ENCODE measurements at places on chromosomes 11 and 22.
A peak's percentile ranks its signal among the peaks of the same experiment; 100 is the strongest.

DNA sequence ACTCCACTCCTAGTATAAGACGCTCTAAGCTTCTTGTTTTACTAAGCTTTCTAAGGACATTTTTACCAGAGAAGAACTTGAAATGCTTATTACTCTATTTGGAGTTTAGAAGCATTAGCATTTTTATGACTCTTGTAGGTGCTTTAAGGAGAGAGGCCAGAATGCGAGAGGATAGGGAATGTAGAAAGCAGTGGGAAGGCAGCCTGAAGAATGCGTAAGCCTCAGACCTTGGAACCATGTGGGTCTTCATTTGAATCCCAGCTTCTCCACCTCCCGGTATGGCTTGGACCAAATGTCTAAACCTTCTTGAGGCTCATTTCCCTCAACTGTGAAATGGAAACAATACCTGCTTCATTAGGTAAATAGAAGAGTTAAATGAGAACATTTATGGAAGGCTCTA lies 60.0 kb upstream of the AMOTL1 start:
- no peak for DNase-seq

- DNase-seq = no peak
Observed at GRCh38 chr11:69446108-69446507, 35.4 kb upstream of the LINC01488 start.

GRCh38 chr11:77560605-77561004 lies 29.1 kb upstream of the AQP11 start:
- no peak for DNase-seq

DNA sequence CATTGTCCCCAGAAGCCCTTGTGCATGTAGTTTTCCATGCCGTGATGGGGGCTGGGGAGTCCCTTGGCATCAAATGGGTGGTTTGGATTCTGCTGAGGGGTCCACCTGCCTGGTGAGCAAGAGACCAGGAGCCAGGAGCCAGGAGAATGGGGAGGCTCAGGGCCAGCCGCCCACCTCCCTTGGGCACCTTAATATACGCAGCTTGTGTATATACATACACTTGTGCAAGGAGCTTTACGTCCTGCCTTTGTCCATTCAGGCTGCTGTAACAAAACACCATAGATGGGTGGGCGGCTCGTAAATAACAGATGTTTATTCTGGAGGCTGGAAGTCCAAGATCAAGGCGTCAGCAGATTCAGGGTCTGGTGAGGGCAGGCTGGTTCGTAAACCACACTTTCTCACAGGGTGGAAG lies 62.5 kb downstream of the SMIM38 start:
- no peak for DNase-seq

DNA sequence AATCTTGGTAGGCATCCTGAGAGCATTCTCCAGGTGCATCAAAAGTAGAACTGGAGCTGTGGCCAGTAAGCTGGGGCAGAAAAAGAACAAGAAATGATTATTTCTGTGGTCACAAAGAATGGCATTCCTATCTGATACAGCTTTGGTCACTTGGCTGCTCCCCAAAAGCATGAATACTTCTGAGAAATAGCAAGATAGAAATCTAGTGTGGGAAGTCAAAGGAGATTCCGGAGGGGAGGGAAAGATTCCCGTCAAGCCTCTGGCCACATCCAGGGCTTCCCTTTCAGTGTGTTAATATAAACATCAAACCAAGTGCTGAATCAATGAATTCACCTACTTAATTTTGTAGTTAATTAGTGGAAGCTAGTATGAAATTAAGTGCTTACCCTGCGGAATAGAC lies 1185.4 kb downstream of the LRRC4C start:
- DNase-seq = no peak

GRCh38 chr11:28447226-28447625 lies 339.0 kb downstream of the METTL15 start:
- DNase-seq = no peak

- no peak for DNase-seq
Observed at GRCh38 chr11:109940816-109941215, 152.4 kb upstream of the ZC3H12C start.

DNA sequence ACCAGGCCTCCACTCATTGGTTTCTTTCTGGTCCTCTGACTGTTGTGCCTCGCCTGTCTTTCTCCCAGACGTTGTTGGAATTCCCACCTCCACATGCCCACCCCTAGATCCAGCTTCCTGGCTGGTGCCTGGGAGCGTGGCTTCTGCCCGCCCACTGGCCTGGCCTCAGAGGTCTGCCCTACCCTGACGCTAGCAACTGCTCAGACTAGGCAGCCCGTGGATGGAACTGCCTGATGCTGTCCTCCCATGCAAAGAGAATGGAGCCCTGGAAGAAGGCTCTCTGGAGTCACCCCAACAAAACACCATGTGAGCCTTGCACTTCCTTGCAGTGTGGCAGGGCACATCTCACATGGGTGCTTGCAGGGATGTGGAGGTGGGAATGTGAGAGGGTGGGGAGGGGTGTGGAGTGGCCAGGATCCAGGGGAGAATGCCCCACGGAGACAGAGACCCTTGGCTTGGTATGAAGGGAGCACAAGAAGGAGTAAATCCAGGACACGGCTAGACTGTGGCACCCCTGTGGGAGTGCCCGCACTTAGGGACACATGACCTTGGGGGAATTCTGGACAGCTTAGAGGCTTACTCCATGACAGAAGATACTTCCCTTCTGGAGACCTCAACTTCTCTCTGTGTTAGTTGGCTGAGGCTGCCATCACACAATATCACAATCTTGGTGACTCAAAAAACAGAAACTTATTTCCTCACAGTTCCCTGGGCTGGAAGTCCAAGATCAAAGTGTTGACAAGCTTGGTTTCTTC lies 22.5 kb upstream of the ADA2 start:
- DNase-seq = no peak

DNA sequence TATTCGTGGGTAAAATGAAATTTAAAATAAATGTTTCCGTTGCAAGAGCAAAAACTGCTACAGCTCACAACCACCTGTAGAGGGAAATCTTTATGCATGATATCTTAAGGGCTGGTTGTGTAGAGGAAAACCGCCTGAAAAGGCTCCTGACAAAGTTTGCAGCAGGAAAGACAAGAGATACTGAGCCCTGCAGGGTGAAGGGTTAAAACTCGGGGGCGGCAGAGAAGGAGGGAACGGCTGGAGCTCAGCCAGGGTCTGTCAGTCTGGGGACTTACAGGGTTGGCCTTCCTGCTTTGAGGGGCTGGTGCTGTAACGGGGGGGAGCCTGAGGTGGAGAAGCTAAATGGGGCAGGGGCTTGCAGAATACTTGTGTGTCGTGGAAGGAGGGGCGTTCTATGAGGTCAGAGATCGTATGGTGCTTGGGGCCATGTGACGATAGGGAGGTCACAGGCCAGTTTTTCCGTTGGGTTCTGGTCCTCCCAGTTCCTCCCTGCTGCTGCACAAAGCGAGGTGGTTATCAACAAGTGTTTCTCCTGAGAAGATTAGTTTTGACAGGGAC lies 122.9 kb upstream of the HSD17B12 start:
- DNase-seq = no peak

DNA sequence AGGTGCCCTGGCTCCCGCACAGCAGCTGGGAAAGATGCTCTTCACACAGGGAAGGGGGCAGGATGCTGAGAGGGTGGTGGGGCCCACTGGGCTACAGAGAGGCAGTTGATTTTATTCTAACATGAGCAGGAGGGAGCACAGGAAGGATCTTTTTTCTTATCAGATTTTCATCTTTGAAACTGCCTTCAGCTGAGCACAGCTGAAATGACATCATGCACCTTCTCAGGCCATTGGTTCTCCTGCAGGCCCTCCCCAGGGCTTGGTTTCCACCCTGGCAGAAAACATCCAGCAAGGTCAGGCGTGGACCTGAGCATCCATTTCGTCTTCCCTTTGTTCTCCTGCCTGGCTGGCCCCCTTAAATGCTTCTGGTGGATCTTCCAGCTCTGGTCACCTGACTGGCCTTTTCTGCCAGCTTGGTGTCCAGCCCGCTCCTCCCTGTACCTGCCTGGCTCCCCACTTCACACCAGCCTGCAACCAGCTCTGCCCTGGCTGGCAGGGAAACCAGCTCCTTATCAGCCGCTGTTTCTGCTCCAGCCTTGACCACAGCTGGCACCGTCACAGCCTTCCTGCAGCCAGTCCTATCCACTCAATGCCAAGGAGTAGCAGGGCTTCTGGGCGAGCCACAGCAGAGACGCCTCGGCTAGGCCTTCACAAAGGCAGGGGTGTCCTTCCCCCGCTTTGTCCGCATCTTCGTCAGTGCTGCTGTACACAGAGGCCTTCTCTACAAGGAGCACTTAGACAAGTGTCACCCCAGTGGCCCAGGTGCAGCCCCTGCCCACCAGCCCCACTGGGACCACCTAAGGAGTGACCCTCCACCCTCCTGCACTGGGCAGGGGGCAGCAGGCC lies 36.5 kb downstream of the TOM1 start:
- DNase-seq = no peak

- DNase-seq = peak; percentile 69
Observed at GRCh38 chr11:119356349-119357031, 10.0 kb upstream of the MFRP start.

GRCh38 chr22:47291565-47292495 lies 529.4 kb downstream of the TBC1D22A start:
- DNase-seq = no peak

- DNase-seq = no peak
Observed at GRCh38 chr11:27253224-27253623, 109.8 kb downstream of the CCDC34 start.

DNA sequence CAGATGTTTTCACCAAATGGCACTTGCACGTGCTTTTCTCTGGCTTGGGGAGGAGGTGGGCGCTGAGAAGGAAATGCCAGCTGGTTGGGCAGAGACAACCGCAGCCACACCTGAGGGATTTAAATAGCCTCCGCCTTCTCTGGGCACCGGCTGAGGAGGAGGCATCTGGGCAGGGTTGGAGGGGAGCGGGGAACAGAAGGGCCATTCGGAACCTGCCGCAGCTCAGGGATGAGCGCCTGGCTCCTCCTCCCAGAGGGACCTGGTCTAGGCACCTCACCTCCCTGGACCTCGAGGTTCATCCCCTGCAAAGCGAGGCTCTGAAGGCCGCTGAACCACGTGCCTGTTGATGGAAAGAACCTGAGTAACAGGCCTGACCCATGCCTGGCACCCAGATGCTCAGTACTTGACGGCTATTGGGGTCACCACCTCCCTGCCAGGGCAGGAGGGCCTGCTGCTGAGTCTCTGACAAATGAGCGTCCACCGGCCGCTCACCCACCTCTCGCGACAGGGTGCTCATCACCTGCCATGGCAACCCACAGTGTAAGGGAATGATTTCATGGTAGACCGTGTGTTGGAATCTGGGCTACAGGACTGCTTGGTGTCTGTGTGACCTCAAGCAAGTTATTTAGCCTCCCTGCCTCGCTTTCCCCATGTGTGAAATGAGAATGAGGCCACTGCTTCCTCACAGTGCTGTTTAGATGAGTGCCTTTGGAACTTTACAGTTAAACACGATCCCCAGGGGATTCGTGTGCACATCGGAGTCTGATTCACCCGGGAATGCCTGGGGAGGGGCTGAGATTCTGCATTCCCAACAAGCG lies 2.0 kb upstream of the KDELR3 start:
- no peak for DNase-seq

DNA sequence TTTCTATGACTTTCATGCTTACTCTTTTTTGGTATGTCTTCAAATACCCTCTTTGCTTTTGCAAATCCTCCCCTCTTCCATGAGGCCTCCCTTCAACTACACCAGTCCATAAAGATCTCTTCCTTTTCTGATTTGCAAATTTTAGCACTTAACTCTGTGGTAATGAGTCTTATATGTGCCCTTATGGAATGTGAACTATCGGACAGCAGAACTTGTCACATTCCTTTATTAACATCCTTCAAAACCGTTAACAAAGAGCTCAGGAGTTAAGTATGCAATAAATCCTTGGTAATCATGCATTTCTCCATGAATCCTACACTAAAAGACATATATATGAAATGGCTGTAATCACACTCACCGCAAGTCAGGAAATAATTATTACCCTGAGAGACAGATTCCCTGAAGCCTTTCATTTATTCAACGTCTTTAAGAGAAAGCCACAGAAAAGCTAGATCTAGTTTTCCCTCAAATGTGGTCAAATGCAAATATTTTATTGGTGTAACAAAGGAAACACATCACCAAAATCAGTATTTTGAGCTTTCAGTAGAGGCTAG lies 7.4 kb downstream of the CLNS1A start:
- DNase-seq = no peak

- no peak for DNase-seq
Observed at GRCh38 chr11:92393218-92393617, 168.6 kb downstream of the FAT3 start.

DNA sequence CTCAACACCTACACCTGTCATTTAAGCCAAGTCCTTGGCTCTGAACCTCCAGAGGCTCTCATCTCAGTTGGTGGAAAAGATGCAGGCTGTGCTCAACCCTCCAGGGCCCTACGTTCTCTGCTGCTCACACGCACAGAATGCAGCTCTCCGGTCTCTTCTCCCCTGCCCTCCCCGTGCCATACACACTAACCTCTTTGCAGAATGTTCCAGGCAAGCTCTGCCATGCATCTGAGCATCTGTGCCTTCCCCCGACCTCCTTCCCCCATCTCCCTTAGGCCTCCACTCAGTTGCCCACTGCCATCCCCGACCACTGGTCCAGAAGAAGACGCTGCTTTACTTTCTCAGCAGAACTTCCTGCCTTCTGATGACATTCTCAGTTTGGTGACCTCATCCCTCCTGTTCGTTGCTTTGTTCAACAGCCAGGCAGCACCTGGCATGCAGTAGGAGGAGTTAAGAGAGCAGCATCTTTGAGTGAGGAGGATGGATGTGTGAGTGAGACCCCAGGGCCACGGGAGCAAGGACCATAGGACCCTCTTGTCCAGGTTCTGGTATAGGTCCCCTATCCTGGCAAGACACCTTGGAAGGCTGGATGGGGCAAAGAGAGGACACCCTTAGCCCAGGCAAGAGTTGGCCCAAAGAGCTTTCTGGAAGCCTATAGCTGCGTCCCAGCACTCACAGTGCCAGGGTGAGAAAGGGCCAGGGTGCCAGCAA lies 598.0 kb downstream of the BRD1 start:
- DNase-seq = no peak

- DNase-seq = no peak
Observed at GRCh38 chr11:35598254-35599125, 19.8 kb upstream of the FJX1 start.

GRCh38 chr11:70464509-70465361 lies 66.4 kb downstream of the CTTN start:
- no peak for DNase-seq

DNA sequence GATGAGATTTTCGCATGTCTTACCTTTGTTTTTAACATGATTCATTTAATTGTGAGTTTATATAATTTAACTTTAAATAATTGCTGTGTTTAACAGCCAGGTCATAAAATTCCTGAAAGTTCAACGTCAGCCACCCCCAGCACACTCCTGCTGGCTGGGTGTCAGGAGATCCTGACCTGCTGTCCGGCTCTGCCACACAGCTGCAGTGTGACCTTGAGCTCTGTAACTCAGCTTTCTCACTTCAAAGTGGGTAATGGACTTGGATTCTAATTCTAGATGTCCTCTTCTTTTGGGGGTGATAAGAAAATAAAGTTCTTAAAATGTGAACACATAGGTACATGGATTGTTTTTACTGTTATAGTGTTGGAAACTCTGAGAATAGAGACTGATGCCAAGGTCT lies 10.9 kb downstream of the VPS26B start:
- DNase-seq = no peak

DNA sequence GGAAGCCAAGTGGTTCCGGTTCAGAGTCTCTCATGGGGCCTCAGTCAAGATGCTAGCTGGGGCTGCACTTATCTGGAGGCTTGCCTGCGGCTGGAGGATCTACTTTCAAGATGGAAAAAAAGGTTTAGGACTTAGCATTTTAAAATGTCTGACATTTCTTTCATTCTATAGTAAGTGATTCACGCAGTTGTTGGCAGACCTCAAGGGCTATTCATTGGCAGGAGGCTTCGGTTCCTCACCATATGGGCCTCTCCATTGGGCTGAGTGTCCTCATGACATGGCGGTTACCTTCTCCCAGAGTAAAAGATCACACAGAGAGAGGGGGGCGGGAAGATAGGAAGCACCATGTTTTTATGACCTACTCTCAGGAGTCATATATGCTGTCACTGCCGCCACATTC lies 298.0 kb upstream of the PLET1 start:
- DNase-seq = no peak

Data from activated CD4-positive, alpha-beta T cell treated with anti-CD3 and anti-CD28 coated beads for 24 hours (primary cell).